ENCODE measurements at places on chromosomes 7 and 10.
A peak's percentile ranks its signal among the peaks of the same experiment; 100 is the strongest.

GRCh38 chr10:46229144-46229563, 57.6 kb upstream of the ANTXRL start:
- peak; percentile 5 for DNase-seq

DNA sequence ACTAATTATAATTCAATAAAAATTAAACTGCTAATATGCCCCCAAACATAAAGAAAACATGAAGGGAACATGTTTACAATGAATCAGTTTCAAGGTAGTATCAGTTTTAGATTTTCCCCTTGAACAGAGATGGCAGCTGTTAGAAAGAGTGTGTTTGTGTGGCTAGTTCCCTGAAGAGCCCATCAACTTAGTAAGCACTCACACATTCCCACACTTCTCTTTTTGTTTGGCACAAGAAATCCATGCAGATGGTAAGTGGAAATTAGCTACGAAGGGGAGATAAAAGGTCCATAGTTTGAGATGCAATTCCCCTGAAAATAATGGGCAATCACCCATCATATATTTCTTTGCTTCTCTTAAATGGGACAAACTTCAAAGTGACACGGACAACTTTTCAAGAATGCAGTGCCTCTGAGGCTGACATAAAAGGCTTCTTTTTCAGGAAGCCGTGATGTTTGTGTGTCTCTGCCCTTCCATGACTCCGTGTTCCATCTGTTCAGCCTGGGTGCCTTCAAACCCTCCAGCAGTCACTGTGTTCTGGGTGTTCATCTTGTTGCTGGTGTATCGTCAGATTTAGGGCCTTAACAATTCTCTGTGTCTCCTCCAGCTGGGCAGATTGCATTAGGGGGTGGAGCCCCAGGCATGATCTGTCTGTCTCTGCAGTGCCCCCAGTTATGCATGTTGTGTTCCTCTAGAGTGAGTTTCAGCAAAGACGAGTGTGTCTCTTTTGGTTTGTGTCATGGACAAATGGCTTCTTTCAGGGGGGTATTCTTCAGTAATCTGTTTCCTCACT, 259.5 kb upstream of the NPY start:
- no peak for DNase-seq

- DNase-seq = no peak
These were observed 64.9 kb upstream of the C1QL3 start for GRCh38 chr10:16586358-16587138.

GRCh38 chr7:32458025-32458424, 32.2 kb downstream of the LSM5 start:
- no peak for DNase-seq

GRCh38 chr10:55019439-55019838, 218.4 kb upstream of the PCDH15 start:
- peak; percentile 22 for DNase-seq

DNA sequence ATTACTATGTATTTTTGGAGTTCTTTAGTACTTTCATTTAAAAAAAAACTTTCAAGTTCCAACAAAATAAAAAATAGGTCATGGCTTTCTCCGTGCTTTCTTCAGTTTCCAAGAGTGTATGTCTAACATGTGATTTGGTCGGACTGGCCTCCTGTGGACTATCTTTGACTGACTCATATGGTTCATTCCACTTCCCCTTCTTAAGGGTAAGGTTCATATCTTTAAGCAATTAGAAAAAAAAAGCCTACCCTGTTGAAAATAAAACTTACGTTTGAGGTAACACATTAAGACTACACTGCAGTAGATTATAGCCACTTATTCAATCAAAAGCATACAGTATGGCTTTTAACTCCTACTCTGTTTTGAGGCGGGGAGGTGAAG, 112.8 kb upstream of the AHR start:
- DNase-seq = no peak

DNA sequence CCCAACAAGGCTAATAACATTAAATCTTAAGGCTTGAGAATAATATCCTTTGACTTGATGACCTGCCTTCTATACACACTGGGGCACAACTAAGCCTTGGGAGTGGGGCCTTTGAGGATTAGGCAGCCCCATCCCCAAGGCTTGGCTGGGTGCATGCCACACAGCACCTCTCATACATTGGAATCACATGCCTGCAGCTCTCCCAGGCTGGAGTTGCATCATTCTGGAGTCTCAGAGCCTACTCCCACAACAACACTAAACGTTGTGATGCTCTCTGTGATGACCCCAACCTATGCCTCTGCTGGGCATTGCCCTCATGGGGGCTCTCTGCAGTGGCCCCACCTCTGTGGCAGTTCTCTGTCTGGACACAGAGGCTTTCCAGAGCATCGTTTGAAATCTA, 31.9 kb upstream of the SGCE start:
- no peak for DNase-seq

GRCh38 chr7:69739931-69740431, 141.7 kb downstream of the AUTS2 start:
- DNase-seq = peak; percentile 54

DNA sequence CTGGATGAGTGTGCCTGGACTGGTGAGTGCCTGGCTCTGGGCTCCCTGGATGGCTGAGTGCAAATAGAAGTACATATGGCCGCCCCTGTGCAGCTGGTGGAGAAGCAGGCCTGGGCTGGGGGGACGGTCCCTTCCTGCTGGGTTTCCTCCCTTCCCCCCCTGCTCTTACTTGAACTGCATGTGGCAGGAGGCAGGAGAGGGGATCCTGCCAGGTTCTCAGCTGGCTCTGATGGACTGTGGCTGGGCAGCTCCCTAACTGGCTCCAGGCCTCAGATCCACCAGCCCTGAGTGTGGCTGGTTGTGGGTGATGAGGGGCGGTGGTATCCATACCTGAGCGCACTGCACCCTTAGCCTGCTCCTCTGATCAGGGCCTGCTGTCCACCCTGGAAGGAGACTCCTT, 26.9 kb downstream of the ADCY1 start:
- DNase-seq = peak; percentile 31

- DNase-seq = peak; percentile 60
These were observed 59.2 kb downstream of the CDHR3 start for GRCh38 chr7:106022193-106022821.

- DNase-seq = no peak
These were observed 27.5 kb upstream of the C10orf53 start for GRCh38 chr10:49651917-49652316.

- no peak for DNase-seq
These were observed 107.0 kb downstream of the DOCK1 start for GRCh38 chr10:127012071-127012768.

DNA sequence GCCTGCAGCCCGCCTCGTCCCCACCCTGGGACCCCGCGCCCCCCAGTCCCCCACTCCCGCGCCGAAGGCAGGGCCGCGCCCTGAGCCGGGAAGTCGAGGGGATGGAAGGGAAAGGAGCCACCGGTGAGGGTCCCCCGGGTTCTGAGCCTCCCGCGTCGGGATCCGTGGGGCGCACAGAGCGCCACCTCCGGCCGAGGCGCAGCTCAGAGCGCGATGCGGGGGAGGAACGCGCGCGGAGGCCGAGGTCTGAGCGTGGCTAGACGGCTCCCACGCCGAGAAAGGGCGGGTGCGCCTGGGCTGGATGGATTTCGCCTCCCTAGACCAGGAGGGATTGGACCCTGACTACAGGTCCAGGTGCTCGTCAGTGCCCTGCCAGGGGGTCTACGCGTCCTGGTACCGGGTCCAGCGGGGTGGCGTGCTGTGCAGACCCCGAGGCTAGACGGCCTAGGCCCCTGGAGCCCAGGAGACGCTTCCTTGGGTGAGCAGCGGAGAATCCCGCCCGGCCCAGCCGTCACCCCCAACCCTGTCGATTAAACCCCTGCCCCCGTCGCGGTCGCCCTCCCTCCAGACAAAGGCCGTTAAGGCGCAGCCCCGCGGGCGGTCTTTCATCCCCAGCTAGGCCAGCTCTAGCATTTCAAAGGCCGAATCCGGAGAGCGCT, 986 bp upstream of the PDGFA start:
- DNase-seq = no peak

- peak; percentile 42 for DNase-seq
These were observed 141.5 kb downstream of the EXOC4 start for GRCh38 chr7:133394369-133394768.
